ENCODE measurements at places on chromosomes 5 and 9.

GRCh38 chr5:172891716-172892421, 57.8 kb downstream of the ERGIC1 start:
- DNase-seq = no peak

DNA sequence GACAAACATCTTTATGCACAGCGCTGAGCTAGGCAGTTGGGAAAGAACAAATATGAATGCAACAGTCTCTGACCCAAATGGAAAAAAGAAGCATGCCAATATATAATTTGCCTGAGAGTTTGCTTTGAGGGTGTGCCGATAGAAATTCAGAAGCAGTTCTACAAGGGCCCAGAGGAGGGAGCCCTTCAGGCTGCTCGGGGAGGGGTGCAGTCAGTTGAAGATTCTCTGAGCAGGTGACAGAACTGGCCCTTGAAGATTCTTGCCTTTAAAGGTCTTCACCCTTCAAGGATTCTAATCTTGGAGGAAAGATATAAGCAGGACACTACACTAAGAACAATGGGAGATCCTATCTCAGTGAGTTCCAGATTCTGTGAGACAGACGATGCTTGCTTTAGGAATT, 3.7 kb upstream of the PAPPA start:
- no peak for DNase-seq

DNA sequence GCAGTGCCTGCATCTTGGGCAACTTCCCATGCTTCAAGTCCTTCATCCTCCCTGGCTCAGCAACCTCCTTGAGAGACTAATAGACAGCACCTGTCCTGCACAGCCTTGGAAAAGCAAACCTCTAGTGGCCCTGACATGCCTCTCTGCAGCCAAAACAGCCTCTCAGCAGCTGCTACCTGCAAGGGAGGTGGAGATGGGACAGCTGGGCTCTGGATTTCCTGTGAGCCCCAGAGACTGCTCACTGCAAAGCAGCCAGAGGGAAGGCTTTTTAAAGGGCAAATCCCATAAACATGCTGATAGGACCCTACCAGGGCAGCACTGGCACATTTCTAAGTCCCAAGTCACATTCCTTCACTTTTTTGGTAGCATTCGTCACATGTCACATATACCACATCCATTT, 31.5 kb upstream of the MYORG start:
- DNase-seq = no peak

- no peak for DNase-seq
Measured at GRCh38 chr9:98356326-98356725, 100.9 kb upstream of the TBC1D2 start.

DNA sequence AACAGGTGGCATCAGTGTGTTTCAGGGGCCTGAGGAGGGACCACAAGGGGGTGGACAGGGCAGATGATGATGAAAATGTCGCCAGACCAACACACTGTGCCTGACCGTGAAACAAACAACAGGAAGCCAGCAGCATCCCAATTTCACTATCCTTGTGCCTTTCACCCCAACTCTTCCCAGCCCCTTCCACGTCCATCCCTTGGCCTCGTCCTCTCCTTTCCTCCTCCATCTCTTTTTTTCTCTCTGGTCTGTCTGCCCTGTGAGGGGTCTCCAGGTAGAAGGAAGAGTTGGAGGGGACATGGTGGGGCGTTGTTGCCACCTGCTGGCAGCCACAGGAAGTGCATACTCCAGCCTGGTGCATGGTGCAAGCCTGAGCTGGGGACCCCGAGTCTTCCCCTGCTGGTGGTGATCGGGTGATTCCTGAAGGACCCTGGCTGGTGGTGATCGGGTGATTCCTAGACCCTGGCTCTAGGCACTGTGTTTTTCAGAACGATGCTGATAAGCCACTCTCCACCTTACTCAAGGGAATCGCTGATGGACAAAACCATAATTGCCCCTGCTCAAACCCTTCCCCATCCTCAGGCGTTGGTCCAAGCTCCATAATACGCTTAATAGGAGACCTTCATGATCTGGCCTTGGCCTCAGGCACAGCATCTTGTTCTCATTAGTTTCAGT, 21.7 kb upstream of the NSD1 start:
- peak; percentile 46 for DNase-seq

GRCh38 chr9:94692601-94693000, 33.9 kb upstream of the AOPEP start:
- DNase-seq = no peak

GRCh38 chr9:131609099-131609830, 63.9 kb downstream of the PRRT1B start:
- no peak for DNase-seq

GRCh38 chr9:75471549-75472114, 383.3 kb downstream of the OSTF1 start:
- DNase-seq = no peak

DNA sequence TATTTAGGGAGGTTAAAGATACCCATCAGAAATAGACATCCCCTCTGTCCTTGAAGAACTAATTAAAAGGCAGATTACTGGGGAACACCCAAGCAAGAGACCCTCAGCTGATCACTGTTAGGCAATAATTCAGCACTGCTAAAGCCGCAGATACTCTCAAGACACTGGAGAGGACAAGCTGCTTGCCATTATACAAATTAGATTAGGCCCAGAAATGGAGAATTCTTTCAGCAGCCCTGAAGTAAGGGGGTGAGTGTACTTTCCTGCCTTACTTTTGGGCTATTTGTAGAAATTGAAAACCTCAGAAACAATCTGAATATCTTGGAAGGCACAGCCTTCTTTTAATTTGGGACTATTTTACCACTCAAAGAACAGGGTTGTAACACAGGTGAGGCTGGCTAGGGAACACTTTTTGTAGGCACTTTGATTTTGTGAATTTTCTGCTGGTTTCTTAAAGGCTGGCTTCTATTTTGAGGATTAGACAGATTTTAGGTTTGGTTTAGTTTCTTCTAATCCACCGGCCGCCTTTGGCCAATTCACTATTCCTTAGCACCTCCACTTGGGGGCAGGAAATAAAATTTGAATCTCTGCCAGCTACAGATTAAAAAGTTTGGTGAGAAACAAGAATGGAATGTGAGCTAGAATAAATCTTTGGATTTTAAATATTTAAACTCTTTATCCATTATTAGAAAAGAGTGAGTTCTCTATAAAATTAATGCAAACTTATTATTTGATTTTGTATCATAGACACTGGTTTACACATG, 106.0 kb downstream of the SMARCA2 start:
- no peak for DNase-seq

DNA sequence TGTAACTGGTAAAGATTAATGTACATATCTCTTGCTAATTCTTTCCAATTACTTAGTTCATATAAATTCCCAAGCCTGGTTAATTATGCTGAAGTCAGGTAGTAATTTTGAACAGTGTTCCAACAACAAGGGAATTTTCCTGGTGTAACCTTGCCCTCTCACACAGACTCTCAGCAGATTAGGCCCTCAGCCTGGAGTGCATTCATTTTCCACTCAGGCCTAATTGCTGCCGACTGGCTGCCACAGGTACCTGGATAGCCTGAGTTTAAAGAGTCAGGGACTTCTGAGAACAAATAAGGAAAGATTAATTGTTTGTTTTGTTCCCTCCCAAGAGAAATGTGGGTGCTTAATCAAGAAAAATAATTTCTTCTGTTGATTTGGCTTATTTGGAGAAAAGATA, 71.4 kb downstream of the PPIC start:
- DNase-seq = no peak

- no peak for DNase-seq
Measured at GRCh38 chr5:110625376-110625999, 101.0 kb downstream of the TMEM232 start.

GRCh38 chr5:37272511-37272910, 23.3 kb upstream of the CPLANE1 start:
- DNase-seq = no peak

DNA sequence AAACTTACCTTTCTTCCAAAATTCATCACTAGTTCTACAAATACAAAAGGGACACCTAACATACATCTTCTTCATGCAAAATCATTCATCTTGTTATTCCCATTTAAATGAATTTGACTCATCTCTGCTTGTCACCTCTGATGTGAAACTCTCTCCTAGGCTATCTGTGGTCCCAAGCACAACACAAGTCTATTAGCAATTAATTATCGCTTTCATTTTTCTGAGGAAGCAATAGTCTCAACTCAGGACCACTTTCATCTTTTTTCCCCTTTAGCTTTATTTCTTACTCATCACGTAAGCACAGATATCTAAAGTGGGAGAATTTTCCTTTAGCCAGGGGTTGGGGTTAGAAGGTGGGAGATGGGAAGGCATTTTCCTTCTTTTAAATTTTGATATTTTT, 131.9 kb downstream of the ST8SIA4 start:
- DNase-seq = no peak

DNA sequence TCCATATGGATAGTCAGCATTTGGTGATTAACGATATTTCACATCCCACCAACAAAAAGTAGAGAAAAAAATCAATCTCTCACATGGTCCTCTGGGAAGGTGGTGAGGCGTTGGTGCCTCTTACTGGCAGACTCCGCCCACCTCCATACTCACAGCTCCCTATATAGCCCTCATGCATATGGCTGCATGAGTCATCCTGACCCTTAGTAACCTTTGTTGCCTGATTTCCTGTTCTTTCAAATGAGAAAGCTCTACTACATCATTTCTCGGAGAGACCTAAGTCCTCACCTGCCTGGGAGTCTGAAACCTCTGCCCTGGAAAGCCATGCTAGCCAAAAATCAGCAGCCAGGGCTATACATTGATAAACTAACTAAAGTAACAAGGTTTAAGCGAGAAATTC, 33.3 kb upstream of the ABCA1 start:
- DNase-seq = peak; percentile 61

GRCh38 chr5:148794275-148794674, 32.1 kb upstream of the ADRB2 start:
- no peak for DNase-seq

- DNase-seq = no peak
Measured at GRCh38 chr9:110099236-110100095, 108.5 kb downstream of the C9orf152 start.

GRCh38 chr5:38642189-38642911, 85.9 kb upstream of the LIFR start:
- DNase-seq = no peak

- no peak for DNase-seq
Measured at GRCh38 chr9:134565316-134565915, 76.2 kb upstream of the COL5A1 start.

- no peak for DNase-seq
Measured at GRCh38 chr5:173320259-173320658, 8.0 kb downstream of the STC2 start.

GRCh38 chr5:137572042-137572695, 73.0 kb upstream of the SPOCK1 start:
- DNase-seq = no peak

DNA sequence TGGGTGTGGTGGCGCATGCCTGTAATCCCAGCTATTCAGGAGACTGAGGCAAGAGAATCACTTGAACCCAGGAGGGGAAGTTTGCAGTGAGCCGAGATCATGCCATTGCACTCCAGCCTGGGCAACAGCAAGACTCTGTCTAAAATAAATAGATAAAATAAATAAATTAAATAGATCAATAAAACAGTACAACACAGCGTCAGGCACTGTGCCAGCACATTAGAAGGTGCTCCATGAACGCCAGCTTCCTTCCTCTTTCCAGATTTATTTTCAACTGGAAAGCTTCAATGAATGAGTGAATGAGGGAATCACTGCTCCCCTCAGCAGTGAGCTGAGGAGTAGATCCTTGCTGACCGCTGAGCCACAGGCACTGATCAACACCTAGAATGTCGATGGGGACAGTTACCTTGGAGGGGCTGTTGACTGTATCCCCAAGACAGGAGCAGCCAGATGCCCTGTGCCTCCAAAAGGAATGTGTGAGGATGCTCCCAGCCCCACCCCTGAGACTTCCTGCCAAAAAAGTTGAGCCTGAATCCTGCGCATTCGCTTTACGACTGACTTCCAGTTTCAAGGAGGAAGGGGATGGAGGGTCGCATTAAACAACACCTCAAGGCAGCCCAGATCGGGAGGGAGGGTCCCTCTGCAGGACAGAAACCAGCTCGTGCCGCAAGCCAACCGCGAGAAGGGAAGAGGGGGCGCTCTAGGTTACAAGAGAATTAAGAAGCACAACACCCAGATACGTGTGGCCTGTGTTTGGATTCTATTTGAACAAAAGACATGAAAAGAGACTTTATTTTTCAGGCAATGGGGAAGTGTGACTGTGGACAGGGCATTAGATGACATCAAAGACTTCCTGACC, 54.0 kb upstream of the CNOT6 start:
- DNase-seq = no peak

- DNase-seq = no peak
Measured at GRCh38 chr9:120683150-120683549, 31.1 kb downstream of the MEGF9 start.

DNA sequence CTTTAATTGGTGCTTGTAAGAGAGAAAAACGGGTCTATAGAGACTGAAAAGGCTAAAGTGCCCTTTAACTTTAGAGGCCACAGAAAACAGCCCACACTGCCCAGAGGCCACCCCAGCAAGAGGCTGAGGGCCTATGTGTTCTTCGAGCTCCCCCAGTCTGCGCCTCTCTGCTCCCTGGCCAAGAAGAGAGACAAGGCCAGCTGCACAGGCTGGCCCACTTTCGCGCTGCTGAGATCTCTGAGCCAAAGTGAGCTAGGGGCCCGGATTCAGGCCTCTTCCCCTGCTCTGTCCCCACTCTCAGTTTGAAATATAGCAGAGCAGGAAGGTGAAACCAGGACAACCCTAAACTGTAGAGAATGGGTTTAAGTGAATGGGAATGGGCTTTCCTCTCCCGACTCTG, 132.0 kb upstream of the TRIM32 start:
- no peak for DNase-seq

- no peak for DNase-seq
Measured at GRCh38 chr9:120773256-120773655, 20.0 kb downstream of the FBXW2 start.

DNA sequence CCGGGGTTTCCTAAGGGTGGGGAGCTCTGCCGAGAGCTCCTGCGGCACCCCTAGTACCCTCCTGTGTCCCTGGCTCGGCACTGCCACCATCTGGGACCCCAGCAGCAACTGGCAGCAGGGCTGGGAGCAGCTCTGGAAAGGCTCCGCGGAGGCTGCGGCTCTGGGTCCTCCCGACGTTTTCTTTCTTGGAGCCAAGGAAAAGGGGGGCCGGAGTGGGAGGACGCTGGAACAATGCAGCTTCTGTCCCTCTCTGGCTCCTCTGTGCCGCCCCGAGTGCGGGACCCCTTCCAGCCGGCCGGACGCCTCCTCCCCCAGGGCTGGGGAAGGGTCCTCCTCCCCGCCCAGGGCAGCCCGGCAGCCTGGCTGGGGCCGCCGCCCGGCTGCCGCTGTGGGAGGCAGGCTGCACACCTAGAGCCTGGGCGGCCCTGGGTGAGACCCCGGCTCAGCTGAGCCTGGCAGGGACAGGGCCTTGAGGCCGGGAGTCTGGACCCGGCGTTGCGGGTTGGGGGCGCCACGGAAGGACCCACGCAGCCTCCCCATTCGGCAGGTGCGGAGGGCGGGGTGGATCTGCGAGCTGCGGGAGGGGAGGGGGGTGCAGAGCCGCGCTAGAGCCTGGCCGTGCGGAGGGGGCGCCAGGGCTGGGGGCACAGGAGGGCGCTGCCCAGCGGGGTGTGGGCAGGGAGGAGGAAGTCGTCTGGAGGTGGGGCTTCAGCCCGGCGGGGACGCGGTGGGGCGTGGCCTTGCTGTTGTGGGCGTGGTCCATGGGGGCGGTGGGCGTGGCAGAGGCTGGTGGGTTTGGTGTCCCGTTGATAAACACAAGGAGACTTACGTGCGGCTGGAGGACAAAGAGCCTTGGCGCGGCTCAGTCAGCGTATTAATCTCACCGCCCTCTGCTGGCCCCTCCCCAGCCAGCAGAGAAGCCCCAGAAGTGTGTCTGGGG, 15.1 kb downstream of the GPSM1 start:
- DNase-seq = no peak

Measured in NK-92 treated with Interleukin-12 subunit alpha and Interleukin-12 subunit beta, amount 100 ng/mL, for 24 hours (cell line).